ENCODE measurements at places on chromosomes 16 and 17.

DNA sequence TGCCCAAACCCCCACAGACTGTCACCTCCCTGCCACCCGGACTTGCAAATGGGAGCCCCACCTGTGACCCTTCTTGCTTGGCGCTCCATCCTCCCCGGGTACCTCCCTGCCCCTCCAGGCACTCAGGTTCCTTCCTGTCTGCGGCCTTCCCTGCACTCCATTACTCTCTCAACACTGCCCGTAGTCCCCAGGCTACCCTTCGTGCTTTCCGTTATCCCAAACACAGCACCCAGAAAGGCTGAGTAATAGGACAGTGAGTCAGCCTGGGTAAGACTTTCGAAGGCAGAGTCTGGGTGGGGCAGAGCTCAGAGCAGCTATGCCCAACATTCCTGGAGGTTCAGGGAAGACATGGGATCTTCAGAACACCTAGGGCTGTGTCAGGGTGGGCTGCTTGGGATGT, 16.6 kb upstream of the C16orf74 start:
- DNase-seq: no peak

GRCh38 chr16:89044418-89045180, 49.1 kb upstream of the ACSF3 start:
- DNase-seq: no peak

DNA sequence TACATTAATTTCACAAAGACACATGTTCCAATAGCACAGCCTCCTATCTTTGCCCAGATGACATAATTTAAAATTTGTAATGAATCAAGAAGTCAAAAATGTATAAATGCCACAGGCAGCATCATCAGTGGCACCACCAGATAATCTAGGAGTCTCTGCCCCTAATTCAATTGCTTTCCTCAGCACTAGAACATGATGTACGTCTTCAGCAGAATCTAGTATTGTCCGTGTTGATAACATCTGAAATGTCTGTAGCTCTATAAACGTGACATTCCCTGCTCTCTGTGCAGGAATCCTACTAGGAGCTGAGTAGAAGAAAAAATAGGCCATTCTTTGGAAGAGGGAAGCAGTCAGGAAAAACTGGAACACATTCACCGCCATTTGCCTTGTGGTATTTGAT, 21.4 kb upstream of the SLC38A8 start:
- no peak for DNase-seq

DNA sequence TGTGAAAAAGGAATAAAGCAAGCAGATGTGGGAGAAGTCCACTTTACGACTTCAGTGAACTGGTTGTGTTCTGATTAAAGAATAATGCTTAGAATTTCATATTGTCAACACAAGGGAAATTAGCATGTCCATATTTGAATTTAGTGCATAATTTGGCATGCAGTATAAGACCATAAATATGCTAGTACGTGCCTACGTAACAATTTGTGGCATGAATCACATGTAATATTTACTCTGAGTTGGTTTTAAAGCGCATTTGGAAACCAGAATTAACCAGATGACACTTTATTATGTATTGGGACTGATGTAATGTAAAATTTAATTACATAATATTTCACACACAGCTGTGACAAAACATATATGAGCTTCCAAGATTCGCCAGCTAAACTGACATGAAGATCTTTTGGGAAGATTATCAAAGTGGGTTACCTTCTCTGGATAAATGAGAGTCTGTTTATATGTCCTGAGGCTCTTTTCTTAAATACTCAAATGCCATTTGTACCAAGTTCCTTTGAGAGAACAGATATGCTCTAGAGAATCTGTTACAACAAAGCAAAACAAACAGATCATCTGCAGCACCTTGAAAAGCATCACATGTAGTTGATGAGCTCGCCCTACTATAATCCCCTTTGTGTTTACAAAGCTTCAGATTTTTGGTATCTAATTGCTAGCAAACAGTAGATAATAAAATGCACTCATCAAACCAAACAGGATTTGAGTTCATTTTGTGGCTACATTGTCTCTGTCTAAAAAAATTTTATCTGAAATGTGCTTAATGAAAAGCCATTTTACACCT, 1468.6 kb downstream of the CDH11 start:
- no peak for DNase-seq

GRCh38 chr16:1348926-1349325, 2.8 kb downstream of the TSR3 start:
- DNase-seq: no peak

DNA sequence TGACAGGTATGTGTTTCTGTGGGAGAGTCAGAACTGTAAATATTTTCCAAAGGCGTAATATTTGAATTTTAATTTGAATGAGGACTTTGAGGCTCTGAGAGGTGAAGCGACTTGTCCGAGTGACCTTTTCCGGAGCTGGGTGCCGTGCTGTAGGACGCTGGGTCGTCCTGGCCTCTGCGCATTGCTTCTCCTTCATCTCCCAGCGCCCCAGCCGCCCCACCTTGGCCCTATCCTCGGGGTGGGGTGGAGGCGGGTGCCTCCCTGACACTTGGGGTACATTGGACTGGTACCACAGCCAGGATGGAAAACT, 147.8 kb downstream of the SPECC1 start:
- DNase-seq: no peak

- no peak for DNase-seq
These were observed 2.3 kb upstream of the CBX4 start for GRCh38 chr17:79841369-79842135.
